ENCODE measurements at places on chromosomes 2 and 18.
A peak's percentile ranks its signal among the peaks of the same experiment; 100 is the strongest.

DNA sequence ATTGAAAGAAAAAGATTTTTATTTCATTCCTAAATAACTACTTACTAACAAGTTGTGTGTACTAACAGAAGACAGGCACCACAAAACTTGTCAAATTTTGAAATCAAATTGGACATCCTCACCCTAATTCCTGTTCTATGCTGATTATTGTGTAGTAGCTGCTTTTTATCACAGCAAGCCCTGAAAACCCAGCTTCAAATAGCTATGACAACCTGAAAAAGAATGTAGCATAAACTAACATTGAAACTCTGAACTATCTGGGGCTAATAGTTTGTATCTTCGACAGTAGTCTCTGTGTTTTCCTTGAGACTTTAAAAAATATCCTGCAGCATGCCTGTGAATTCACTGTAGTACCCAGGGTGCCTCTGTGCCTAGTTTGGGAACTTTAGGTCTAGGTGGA, 122.6 kb downstream of the WDPCP start:
- DNase-seq: no peak

DNA sequence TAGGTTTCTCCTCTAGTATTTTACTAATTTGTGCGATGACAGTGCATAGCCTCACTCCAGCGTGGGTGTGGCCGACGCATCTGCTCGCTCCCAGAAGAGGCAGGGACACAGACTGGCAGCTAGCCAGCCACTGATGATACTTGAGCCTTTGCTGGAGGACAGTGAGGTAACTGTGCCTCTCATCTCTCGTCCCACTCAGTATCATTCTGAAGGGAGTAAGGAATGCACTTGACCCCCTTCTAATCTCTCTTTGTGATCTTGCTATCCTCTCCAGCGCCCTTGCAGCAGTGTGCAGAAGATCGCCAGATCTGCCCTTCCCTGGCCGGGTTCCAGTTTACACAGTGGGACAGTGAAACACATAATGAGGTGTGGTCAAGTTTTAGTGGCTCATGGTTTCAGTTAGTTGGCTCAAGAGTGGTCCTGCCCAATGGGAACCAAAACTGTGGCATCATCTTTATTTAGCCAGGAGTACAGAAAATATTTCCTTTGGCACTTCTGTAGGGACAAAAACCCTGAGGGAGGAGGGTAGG, 17.5 kb downstream of the NCAPH start:
- no peak for DNase-seq

GRCh38 chr2:9375857-9376428, 47.4 kb downstream of the ITGB1BP1 start:
- no peak for DNase-seq

DNA sequence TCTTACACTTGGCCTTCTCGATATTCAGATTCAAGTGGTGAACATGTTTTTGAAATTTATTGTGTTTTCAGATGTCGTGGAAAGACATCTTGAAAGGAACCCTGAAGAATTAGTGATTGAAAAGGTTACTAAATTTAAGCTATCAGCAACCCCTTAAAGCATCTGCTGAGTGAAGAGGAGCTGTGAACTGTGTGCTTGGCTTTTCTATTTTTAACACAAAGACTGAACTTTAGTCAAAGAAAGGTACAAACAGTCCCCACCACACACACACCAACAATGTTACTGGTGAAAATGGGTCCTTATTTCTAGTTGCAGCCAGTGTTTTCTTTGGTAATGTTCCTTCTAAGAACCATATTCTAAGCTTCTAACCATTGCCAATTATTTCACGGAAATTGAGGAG, 95.1 kb downstream of the CYRIA start:
- no peak for DNase-seq

- DNase-seq: no peak
Observed at GRCh38 chr2:18559531-18560030, 872 bp downstream of the RDH14 start.

DNA sequence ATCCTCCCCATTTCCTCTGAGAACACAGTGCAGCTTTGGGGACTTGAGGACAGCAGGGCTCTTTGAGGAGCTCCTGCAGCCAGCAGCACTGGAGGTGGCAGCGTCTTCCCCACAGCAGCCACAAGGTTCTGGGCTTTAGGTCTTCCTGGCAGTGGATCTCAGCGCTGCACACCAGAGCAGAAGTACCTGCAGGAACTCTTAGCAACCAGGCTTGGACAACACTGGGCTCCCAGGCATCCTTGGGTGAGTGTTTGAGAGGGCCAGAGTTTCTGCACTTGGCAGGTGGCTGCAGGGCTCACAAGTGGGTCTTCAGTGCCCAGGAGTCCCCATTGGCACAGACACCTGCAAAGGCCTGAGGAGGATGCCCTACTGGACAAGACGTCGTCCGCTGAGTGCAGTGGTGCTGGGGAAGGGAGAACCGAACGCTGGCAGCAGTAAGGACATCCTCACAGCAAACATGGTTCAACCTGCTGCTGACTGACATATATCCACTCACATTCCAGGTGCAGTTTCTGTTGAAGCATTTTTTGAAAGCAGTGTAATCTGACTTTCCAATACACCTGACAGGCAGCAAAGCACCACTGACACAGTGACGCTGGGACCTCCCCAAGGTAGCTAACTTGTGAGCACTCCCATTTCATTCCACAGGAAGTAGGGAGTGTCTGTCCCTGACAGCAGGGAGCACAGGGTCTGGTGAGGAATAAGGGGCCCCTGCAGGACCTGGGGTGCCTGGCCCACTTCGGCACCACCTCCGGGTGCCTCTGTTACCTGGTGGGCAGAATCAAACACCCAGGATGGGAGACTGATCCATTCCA, 149.9 kb upstream of the COPS8 start:
- no peak for DNase-seq

DNA sequence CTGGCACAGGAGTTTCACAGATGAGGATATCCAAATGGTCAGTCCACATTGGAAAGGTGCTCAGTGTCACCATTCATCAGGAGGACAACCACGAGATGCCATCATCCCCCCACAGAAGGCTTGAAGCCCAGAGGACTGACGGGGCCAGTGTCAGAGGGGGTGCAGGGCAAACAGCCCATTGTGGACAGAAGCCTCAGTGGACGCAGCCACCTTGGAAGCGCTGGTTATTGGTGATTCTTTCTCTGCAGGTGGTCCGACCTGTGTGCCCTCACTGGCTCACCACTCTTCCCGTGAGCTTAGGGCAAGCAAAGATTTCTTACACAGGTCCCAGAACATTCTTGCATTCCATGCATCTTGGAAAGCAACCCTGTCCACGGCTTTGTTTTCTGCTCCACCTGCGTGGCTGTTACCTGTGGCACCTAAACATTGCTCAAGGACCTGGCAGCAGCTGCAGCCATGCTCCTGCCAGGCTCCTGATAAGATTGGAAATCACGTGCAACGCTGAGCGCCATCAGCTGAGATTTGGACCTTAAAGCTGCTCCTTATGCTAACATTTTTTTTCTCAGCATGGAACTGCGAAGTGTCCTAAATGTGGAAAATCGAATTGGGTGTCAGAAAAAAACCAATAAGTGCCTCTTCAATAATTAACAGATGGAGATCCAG, 110.9 kb upstream of the CTDP1 start:
- DNase-seq: no peak

GRCh38 chr18:60534538-60534937, 162.0 kb upstream of the MC4R start:
- no peak for DNase-seq

DNA sequence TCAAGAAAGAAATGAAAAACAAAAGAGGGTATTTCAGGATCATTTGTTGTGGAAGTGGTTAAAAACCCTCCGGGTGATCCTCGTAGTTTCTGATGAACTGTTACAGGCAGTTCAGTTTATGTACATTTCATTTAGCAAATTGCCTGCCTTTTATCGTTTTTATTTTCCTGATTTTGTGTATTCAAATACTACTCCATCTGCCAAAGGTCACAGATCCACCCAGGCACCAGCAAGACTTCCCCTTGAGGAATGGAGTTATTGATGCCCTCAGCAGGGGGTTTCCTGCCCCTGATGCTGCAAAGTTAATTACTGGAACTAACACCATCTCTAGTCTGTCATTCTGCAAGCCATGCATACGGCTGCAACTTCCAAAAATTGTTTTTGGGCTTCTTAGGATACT, 641.9 kb downstream of the SLC4A3 start:
- no peak for DNase-seq

DNA sequence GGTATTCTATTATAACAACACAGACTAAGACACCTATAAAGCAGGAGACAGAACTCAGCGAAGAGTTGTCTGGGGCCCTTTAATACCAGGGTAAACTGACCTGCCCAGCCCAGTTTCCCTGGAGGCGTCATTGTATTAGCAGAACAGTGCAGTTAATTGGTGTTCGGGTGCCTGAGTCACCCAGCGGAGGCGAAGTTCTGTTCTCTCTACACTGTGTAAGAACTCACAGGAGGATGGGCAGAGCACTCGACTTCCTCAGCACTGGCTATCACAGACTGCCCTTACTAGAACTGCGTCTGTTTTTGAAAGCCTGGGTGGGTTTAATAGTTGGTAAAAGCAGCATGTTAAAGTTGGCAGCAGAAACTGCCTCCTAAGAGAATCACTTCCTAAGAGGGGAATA, 106.5 kb upstream of the ATP8B1 start:
- peak; percentile 64 for DNase-seq

- no peak for DNase-seq
Observed at GRCh38 chr2:219918254-219918653, 290.8 kb downstream of the SLC4A3 start.

GRCh38 chr18:78728784-78729467, 250.7 kb upstream of the SALL3 start:
- DNase-seq: no peak

DNA sequence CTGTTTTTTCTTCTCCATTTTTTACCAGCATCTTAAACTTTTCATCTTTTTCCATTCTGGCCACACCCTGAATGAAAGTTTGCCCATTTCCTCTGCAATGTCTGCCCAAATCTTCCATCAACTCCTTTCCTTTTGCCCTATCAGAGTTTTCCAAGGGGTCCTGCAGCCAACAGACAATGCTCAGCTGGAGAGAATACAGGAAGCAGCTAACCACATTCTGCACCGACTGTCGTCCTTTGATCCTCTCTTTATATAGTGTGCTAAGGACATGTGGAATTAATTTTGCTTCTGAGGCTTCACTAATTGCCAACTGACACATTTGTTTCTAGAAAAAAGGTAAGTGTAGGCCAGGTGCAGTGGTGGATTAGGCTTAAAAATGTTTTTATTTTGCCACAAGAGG, 50.5 kb upstream of the DLX2 start:
- no peak for DNase-seq

GRCh38 chr2:240140920-240141319, 462 bp upstream of the OTOS start:
- no peak for DNase-seq

DNA sequence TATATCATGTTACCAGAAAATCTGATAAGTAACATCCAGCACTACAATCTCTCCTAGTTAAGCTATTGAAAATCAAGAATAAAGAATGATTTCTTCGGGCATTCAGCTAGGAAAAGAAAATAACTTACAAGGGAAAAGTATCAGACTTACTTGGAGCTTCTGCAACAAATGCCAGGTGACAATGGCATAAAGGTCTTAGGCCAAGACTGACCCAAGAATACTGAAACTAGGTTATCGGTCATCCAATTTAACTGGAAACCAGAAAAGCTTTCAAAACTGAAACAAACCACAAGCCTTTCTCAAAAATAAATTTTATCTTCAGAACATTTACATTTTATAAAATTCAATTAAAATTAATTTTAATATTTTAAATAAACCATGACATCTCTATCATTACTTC, 214.0 kb upstream of the CCDC68 start:
- DNase-seq: no peak

DNA sequence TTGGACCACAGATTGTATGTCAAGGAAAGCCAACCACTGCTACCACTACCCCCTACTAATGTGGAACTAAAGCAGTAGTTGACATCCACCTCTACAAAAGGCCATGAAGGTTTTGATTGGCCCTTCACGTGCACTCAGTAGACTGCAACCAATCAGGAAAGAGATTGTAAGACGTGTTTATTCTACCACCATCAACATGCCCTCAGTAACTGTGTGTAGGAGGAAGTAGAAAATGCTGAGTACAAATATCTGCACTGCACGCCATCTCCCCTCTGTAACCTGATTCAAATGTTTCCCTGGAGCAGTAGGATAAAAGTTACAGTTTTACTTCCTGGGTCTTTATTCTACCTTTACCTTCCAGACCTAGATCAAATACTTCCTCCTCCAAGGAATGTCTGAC, 2.9 kb upstream of the CASP10 start:
- DNase-seq: no peak

GRCh38 chr18:76667603-76668002, 154.8 kb upstream of the ZNF236 start:
- no peak for DNase-seq

GRCh38 chr2:53467467-53468180, 300.0 kb upstream of the CHAC2 start:
- DNase-seq: no peak

- no peak for DNase-seq
Observed at GRCh38 chr2:200319548-200320337, 13.2 kb downstream of the SPATS2L start.

DNA sequence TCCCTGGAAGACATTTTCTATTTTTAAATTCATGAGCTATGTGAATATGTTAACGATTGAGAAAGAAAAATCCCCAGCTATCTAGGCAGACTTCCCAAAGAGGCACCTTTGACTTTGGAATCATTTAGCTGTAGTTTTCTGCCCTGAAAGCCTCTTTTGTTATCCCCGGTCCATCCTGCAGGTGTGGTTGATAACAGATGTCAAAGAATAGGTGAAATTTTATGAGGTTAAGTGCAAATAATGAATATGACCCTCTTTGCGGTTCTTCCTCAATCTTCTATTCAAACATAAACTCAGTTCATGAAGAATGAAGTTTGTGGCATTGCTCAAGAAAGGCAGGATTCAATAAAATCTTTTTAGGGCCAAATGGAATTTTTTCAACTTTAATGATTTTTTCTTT, 51.6 kb upstream of the ATP8B1 start:
- no peak for DNase-seq

- no peak for DNase-seq
Observed at GRCh38 chr18:49250816-49251388, 209.5 kb downstream of the DYM start.

- no peak for DNase-seq
Observed at GRCh38 chr2:191572319-191572718, 105.6 kb upstream of the NABP1 start.

DNA sequence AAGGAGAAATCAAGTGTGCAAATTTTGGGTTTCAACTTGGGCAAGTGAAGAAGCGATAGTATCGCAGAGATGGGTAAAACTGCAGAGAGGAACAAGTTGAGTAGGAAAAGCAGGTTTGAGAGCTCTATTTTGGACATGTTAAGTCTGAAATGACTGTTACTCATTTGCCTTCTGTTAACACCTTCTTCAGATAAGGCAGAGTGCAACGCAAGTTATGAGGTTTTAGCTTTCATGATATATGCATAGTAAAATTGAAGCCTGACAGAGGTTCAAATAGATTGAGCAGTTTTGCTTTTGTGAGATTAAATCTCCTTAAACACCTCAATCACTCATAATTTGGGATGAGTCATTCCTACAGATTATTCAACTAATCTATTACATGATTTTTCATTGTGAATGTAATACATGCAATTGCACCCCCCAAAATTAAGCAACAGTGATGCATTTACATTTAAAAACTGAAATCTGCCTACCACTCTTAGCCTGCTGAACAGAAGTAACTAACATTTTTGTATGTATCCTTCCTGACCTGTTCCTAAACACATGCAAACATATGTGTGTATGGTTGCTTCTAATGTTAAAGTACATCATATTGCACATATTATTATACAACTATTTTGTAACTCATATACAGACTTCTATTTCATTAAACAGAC, 575.4 kb downstream of the ARHGAP15 start:
- DNase-seq: no peak
